ENCODE measurements at places on chromosomes 4 and X.

DNA sequence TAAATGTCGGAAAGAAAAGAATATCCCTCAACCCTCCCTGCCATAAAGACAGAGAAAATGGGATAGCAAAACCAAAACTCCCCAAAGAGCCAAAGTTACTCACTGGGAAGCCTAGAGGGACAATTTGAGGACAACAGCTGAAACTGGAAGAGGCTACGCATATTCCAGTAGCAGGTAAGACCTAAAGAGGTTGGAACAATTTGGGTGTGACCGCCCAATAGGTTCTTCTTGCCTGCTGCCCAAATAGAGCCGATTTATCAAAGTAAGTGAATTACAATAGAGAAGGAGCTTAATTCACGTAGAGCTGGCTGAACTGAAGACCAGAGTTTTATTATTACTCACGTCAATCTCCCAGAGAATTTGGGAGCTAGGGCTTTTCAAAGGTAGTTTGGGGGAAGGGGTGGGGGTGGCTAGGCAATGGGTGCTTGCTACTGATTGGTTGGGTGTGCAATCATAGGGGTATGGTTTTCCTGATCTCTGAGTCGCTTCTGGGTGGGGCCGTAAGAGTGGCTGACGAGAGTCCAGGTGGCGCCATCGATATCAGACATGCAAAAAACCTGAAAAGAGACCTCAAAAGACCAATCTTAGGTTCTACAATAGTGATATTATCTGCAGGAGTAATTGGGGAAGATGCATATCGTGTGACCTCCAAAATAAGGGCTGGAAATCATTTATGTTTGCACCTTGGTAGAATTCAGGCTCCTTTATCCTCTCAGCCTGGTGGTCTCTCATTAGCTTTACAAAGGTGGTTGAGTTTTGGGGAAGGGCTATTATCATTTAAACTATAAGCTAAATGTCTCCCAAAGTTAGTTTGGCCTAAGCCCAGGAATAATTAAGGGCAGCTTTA is 39.0 kb upstream of the SLC7A3 start:
- no peak for DNase-seq

- DNase-seq, result peak; percentile 66
These were observed 60.4 kb upstream of the MTM1 start for GRCh38 chrX:150508018-150508417.

DNA sequence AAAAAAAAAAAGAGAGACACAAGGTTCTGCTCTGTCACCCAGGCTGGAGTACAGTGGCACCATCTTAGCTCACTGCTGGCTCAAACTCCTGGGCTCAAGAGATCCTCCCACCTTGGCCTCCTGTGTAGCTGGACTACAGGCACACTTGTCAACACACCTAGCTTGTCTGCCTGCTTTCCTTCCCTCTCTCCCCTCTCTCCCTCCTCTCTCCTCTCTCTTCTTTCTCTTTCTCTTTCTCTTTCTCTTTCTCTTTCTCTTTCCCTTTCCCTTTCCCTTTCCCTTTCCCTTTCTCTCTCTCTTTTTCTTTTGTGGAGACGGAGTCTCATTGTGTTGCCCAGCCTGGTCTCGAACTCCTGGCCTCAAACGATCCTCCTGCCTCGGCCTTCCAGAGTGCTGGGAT is 132.1 kb downstream of the DIPK2B start:
- no peak for DNase-seq

DNA sequence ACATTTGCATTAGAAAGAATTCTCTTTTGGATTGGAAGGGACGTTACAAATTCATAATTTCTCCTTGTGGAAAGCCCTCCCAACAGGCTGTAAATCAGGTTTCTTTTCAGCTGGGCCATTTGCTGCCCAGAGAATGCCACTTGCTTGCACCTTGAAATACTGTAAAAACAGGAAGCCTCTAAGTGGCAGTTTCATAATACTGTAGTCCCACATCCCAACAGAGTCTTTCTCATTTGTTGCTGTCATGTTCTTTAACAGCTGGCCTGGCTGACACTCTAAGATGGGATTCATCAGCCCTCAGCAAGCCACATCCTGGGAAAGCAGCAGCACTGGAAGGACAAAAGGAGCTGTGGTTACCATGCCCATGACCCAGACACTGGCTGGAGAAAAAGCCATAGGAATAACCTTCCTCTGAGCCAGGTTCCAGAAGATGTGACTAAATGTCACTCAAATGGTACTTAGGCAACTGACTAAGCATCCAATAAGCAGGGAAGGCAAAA is 221.9 kb upstream of the MBNL3 start:
- DNase-seq, result no peak

GRCh38 chr4:78518561-78518960 is 33.0 kb upstream of the ANXA3 start:
- DNase-seq, result no peak

DNA sequence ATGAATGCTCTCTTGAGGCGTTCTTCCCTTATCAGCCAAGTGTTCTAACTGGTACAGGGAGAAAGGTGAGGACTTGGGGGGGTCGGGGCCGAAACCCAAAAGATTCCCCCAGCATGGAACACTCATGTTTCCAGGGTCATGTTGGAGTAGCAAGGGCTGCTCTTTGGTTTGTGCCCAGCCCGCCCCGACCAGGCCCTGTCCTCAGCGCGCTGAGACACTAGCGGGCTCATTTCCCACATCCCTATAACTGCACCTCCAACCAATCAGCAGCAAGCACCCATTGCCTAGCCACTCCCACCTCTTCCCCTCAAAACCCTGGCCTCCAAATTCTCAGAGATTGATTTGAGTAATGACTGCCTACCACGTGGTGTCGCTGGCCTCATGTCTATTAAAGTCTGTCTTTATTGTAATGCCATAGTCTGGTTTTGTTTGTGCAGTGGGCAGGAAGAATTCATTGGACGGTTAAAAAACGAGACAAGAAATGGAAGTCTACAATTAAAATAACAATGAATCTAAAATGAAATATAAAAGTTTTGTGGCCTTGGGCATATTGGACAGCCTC is 1928.4 kb downstream of the STIM2 start:
- no peak for DNase-seq

- DNase-seq, result no peak
These were observed 75.1 kb downstream of the TENM3 start for GRCh38 chr4:182318256-182318655.

DNA sequence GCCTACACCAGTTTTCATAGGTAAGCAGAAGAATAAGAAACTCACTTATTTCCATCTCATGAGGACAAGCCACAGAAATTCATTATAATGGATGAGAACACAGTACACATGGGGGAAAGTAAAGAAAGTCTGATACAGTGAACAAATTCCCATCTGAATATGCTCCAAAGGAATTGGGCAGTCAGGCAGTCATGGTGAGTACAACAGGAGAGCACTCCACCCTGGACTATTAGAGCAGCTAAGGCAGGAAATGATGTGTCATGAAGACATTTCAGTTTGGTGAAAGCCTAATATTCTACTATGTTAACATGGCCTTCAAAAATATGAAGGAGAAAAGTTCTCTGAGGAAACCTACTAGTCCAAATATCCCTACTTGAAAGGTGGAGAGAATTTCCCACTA is 92.0 kb upstream of the PRDX4 start:
- DNase-seq, result no peak

GRCh38 chr4:78517050-78517652 is 34.4 kb upstream of the ANXA3 start:
- no peak for DNase-seq

DNA sequence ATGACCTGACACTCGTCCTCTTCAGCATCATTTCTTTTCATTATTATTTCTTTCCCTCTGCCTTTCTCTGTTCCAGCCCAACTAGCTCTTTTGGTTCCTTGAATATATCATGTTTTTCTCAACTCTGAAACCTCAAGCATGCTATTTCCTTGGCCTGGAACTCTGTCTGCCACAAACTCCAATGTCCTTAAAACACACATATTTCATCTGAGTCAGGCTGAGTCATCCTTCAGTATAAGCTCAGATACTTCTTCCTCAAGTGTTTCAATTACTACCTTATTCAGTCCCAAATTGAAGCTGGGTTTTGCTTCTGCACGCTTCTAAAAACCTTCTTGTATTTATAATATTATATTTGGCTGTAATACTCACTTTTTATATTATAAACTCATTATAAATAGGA is 424.2 kb downstream of the PDGFC start:
- no peak for DNase-seq

- no peak for DNase-seq
These were observed 36.8 kb upstream of the BANK1 start for GRCh38 chr4:101753721-101754120.

GRCh38 chrX:24862343-24862742 is 153.4 kb downstream of the ARX start:
- DNase-seq, result no peak

- DNase-seq, result no peak
These were observed 521.1 kb downstream of the FSTL5 start for GRCh38 chr4:161642708-161643107.

DNA sequence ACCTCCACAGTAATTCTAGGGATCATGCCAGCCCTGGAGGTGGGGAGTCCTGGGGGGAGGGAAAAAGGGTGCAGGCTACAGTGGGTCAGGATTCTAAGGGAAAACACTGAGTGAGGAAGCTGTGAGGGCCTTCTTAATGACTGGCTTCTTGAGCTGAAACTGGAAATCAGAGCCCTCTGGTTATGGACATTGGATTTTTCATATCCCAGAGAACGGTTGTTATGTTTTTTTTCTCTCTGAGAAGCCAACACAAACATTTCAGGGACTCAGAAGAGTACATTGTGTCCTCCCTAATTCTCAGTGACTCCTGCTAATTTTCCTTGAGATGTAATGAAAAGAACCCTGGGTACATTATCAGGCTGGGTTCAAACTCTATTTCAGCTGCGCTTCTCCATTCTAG is 162.4 kb upstream of the PRDX4 start:
- DNase-seq, result no peak

DNA sequence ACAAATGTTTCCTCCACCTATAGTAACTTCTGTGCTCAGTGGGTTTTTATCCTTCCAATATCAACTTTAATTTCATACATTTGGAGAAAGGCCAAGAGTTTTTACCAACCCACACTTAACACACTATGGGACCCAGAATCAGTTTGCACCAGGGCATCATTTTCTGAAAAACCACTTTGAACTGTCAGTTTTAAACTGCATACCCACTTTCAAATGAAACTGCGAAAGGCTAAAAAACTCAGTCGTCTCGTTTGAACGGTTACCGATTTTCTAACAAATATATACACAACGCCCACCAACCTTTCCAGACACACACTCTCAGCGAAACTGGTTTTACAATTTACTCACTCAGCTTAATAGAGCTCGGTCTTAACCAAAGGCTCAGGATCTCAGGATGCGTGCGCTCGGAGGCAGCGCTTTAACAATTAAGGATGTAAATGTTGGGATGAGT is 376 bp downstream of the ABCG2 start:
- DNase-seq, result no peak

- no peak for DNase-seq
These were observed 56.9 kb upstream of the ATP6AP2 start for GRCh38 chrX:40523852-40524251.

DNA sequence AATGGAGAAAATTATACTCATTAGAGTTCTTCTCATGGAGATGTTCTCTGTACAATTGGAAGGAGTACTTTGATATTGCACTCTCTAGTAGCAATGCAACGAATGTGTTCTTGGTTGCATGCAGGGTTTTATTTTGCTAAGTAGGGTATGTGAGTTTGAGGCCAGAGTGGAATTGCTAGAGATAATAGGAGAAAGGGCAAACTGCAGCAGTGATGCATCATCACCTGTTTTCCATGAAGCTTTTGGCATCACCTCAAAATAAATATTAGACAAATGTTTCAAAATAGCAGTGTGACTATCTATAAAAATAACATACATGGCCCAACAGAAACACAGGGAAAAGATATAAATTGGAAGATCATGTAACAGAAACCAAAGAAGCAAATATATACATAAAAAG is 93.3 kb downstream of the TIGD2 start:
- no peak for DNase-seq

Data from lower leg skin (tissue), 4 donors.